ENCODE measurements at places on chromosomes 16 and 17.

DNA sequence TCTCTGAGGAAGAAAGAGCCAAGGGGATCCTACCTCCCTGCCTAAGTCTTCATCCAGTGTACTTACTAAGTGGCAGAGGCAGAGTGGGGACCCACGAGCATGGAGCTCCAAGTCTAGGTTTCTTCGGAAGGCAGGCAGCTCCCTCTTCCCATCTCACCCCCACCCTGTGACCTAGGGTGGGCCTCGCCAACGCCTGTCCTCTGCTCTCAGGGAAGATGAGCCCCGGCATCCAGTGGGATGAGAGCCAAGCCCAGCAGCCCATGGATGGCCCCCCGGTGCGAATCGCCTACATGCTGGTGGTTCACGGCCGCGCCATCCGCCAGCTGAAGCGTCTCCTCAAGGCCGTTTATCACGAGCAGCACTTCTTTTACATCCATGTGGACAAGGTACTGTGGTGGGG, 8.3 kb downstream of the XYLT2 start:
- no peak for DNase-seq

- no peak for DNase-seq
Observed at GRCh38 chr17:38606646-38607611, 1.2 kb upstream of the SRCIN1 start.

DNA sequence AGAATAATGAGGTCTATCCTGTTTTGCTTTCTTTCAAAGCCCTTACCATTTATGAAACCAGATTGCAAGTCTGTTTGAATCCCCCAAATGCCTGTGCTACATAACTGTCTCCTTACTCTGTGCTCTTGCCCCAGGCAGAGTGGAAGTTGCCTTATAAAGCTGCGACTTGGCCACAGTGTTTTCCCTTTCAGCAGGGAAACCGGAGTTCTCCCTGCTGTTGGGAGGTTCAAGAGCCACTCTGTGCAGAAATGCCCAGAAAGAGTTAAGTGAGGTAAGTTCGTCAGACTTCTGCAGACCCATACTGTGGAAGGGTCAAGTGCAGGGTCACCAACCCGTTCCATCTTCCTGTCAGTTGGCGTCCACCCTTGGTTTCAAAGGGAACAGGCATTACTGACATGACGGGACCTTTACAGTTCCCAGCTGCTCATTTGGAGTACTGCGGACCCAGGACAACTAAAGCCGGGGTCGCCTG, 508.9 kb downstream of the WWOX start:
- no peak for DNase-seq

DNA sequence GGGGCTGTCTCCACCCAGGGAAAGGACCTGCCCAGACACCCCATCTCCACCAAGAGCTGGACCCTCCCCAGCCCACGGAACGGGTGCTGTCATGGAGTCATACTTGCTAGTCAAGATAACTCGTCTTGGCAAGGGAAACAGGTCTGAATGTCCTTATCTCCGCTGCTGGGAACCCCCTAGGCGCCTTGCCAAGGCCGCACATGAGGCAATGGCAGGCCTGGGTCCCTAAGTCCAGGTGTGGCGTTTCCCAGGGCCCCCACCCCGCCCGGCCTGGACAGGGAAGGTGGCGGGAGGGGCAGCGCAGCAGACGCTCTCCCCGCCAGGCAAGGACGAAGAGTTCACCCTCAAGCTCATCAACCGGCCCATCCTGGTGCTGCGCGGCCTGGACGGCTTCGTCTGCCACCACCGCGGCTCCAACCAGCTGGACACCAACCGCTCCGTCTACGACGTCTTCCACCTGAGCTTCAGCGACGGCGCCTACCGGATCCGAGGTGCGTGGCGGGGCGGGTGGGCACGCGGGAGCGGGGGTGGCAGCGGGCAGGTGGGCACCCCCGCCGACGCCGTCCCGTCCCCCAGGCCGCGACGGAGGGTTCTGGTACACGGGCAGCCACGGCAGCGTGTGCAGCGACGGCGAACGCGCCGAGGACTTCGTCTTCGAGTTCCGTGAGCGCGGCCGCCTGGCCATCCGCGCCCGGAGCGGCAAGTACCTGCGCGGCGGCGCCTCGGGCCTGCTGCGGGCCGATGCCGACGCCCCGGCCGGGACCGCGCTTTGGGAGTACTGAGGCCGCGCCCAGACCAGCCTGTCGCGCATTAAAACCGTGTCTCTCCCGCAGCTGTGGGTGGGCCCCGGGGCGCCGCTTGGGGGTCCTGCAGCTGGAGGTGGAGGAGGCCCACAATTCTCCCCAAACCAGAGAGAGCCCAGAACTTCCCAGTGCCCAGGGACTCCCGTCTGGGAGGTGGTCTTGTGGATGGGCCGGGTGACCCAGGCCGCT, 8.4 kb downstream of the FSCN2 start:
- no peak for DNase-seq

GRCh38 chr16:84313921-84314320, 19.2 kb downstream of the WFDC1 start:
- DNase-seq, result no peak

GRCh38 chr17:49717371-49717861, 9.7 kb upstream of the SLC35B1 start:
- no peak for DNase-seq

DNA sequence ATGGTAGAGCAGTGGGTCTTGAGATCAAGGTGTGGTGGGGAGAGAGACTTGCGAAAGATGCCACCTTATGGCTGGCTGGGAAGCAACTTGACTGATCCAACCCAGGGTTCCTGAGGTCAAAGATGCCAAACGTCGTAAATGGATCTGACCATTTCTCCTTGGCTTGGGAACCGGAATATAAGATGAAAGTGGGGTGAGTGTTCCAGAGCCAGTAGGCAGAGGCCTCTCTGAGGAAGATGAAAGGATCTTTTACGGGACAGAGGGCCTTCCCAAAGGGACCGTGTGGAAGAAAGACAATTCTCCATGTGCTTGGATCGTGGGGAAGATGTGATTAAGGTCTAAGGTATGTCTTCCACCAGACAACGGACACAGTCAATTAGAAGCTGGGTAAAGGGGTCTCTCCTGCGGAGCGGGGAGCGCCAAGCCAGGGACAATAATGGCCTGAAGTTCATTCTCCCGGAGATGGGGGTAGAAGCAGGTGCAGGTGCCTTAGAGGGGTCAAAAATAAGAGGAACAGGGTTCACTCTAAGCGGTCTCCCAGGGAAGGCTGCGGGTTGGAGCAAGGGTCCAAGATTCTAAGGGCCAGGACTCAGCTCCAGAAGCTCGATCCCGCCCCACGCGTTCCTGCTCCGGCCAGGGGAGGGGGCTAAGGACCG, 800 bp downstream of the FXR2 start:
- no peak for DNase-seq

DNA sequence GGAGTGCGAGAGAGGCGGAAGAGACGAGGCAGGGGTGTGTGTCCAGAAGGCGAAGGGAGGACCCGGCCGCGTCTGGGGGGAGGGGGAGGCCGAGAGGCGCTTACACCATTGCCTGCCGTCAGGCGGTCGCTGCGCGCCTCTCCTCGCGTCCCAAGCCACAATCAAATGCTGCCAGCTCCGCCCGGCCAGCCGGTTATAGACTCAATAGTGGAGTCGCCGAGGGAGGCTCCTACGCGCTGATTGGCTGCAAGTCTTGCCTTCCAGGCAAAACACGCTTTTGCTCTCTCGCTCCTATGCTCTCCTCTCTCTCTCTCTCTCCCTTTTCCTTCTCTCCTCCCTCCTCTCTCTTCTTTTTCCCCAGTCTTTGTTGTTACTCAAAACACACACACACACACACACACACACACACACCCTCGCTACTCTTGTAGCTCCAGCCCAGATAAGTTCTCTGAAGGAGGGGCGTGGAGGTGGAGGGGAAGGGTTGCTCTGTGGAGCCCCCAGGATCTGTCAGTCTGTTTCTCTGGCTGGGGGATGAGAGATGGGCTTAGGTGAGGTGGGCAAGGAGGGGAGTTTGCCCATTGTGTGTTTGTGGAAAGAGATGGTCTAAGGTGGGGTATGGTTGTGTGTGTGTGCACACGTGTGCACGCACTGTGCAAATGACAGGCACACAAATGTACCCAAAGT, at the start of gene DLX3:
Gene DLX3 (minus strand): TSS at position 170 of the 684 bp plus-strand sequence. CDS start 226 bp downstream, outside the sequence.
- DNase-seq, result no peak

DNA sequence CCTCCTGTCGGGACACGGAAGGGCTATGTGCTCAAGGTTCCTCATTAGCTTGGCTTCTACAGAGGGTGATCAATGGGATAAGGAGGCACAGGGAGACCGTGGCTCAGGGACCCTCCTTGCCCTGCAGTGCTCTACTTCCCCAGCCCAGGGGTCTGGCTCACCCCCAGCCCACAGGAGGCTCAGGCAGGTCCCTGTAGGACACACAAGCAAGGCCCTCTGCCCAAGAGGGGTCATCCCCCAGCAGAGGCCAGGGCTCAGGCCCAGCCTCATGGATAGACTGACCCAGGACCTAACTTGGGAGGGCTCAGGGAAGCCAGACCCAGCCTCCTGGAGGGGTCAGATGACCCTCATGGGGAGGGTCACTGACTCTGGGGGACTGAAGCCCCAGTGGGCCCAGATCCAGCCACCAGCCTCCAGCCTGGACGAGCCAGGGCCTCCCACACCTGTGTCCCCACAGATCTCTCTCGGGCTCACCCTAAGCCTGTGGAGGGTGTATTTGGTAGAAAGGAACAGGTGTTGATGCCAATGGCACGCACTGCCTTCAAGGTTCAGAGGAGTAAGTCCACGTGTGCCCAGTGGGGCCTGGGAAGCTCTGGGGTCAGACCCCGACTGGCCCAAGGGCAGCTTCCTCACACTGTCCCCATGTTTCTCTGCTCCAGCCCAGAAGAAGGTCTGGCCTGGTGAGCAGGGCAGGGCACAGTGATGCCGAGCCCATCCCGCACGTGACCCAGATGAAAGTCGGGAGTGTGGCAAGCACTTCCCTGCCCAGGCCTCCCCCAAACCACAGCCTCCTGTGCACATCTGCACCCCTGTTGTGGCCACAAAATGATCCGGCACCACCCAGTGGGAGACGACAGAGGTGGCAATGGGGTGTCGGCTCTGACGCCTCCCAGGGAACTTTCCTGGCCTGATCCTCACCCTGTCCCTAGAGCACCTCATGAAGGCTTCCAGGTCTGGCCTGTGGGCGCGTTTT, 10.9 kb upstream of the KRTAP17-1 start:
- no peak for DNase-seq

- no peak for DNase-seq
Observed at GRCh38 chr17:43406676-43407645, 8.2 kb downstream of the ARL4D start.

DNA sequence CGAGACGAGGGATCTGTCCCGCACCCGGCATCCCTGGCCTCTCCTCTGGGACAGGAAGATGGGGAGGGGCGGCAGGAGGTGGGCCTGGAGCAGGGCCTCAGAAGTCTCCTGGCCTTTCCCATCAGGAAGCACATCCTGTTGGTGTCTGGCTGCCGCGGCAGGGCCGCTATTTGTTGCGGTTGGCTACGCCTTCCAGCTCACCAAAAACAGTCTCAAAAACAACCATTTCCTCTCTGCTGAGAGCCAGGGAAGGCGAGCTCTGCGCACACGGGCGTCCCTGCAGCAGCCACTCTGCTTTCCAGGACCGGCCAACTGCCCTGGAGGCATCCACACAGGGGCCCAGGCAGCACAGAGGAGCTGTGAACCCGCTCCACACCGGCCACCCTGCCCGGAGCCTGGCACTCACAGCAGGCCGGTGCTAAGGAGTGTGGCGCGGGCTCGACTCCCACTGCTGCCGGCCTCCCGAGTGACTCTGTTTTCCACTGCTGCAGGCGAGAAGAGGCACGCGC, at the start of gene TMEM204:
Gene TMEM204 (plus strand): TSS at position 224 of the 509 bp plus-strand sequence. CDS start 610 bp downstream, outside the sequence.
- DNase-seq, result no peak

DNA sequence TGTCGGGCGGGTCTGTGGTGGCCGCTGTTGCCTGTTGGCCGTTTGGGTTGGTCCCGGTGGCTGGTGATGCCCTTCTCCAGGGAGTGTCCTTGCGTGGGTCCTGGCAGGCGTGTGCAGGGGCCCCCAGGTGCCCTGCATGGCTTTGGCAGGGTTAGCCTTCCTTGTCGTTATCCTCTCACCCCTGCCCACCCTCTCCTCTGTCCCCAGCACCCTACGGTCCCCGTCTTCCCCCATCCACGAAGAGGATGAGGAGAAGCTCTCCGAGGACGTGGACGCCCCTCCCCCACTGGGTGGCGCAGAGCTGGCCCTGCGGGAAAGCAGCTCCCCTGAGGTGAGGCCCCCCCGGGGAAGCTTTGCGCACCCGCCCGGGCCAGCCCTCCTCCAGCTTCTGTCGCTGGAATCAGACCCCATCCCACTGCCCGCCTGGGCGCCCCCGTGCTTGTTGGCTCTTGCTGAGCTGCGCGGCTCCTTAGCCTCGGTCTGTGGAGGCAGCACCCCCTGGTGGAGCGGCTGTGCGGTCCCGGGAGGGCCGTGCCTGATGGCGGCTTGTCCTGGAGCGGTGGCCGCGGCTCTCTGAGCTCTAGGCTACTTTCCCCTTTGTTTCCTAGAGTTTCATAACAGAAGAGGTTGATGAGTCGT, 10.6 kb upstream of the NUDT16L1 start:
- no peak for DNase-seq

- DNase-seq, result no peak
Observed at GRCh38 chr17:45973946-45974859, 24.8 kb upstream of the STH start.

- no peak for DNase-seq
Observed at GRCh38 chr16:48479329-48479728, 94.1 kb upstream of the SIAH1 start.

DNA sequence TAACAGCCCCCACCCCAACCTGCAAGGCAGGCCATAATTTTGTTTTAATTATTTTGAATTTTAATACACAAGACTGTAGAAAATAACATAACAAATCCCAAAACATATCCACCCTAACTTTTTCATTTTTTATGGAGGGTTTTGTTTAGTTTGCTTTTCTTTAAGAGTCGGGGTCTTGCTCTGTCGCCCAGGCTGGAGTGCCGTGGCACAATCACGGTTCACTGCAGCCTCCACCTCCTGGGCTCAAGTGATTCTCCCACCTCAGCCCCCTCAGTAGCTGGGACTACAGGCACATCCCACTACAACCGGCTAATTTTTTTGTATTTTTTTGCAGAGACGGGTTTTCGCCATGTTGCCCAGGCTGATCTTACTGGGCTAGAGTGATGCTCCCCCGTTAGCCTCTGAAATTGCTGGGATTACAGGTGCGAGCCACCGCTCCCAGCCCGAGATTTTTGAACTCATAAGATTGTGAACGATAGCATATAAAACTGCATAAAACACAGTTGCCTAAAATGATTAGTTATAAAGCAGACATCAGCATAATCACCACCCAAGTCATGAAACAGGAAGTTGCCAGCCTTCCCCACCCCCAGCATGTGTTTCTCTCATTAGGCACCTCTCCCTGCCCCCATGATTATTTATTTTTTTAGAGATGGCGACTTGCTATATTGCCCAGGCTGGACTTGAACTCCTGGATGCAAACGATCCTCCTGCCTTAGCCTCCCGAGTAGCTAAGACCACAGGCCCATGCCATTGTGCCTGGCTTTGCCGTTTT, 13.6 kb upstream of the DOC2B start:
- DNase-seq, result no peak

Measured in activated naive CD8-positive, alpha-beta T cell treated with anti-CD3 and anti-CD28 coated beads, Interleukin-2, amount 50 U/mL, for 16 hours (primary cell).